ENCODE measurements at places on chromosomes 1 and 21. TPM values are rescaled to one million over a fixed set of nuclear protein-coding genes. Genes with fewer than 3 reads are reported as not detected.

GRCh38 chr1:183388735-183389134 lies 29.4 kb downstream of the NMNAT2 start:
- no peak overlapping the region for H3K27ac ChIP-seq
- H3K27me3 ChIP-seq = no peaks in the 10 kb centered on the region
- no peaks in the 10 kb centered on the region for H3K36me3 ChIP-seq
- no peaks in the 10 kb centered on the region for H3K4me1 ChIP-seq
- no peak for DNase-seq
- H3K4me3 ChIP-seq = no peak overlapping the region

- DNase-seq = no peak
- H3K27ac ChIP-seq = no peak overlapping the region
- peaks cover 13% of the 10 kb centered on the region for H3K4me1 ChIP-seq
Observed at GRCh38 chr1:225772848-225773247, 4.8 kb upstream of the SRP9 start.

DNA sequence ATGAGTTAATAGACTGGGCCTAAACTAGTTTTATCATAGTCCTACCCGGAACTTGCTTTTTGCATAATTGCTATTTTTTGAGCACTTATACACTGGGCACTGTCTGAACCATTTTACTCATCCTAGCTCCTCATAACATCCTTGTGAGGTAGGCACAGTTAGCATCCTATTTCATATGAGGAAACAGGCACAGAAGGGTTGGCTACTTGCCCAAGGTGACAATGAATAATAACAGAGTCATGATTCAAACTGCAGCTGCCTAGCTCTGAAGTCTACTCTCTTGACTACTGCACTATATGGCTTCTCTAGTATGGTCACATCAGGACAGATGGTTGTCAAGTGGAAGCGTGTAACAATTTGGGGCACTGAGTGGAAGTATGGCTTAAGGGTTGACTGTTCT lies 18.2 kb upstream of the RC3H1 start:
- no peak overlapping the region for H3K27ac ChIP-seq
- no peaks in the 10 kb centered on the region for H3K27me3 ChIP-seq
- H3K36me3 ChIP-seq = no peaks in the 10 kb centered on the region
- H3K4me1 ChIP-seq = no peaks in the 10 kb centered on the region
- DNase-seq = no peak

DNA sequence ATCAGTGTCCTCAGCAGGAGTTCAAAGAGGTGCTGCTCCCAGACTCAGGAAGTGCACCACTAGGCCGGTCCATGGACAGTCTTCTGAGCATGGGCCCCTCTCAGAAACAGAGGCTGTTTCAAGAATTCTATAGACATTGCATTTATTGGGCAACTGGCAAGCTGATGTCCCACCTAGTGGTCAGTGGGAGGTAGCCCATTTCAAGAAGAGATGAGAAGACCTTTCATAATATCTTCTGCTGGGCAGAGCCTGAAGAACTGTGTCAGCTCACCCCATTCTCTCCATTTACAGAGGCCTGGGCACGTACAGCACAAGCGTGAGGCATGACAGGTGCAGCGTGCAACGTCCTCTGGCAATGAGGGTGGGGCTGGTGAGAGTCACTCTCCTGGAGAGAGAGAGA lies 216.0 kb downstream of the DYRK1A start:
- no peak overlapping the region for H3K27ac ChIP-seq
- no peaks in the 10 kb centered on the region for H3K36me3 ChIP-seq
- no peaks in the 10 kb centered on the region for H3K4me1 ChIP-seq
- no peaks in the 10 kb centered on the region for H3K27me3 ChIP-seq
- H3K4me3 ChIP-seq = no peak overlapping the region

GRCh38 chr21:22900490-22900889 lies 1902.3 kb downstream of the NCAM2 start:
- H3K27ac ChIP-seq = no peak overlapping the region
- H3K4me3 ChIP-seq = no peak overlapping the region
- H3K4me1 ChIP-seq = no peaks in the 10 kb centered on the region
- H3K27me3 ChIP-seq = no peaks in the 10 kb centered on the region
- no peak for DNase-seq
- H3K36me3 ChIP-seq = no peaks in the 10 kb centered on the region

DNA sequence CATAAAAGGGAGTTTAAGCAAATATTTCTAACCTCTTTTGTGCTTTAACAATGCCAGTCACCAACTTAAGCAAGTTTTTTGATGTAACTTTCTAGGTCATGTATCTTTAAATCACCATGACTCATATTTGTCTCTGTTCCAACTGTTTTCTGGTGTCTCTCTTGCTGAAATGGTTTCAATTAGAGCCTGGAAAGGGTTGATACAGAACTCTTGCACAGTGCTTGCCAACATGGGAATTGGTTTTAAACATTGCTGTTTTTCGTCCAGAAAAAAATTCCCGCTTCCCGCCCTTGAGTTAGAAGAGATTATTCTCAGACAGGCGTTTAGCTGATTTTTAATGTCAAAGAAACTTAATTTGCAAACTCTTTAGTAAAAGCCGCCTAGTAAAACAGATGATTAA lies 46.4 kb upstream of the SLC22A15 start:
- no peaks in the 10 kb centered on the region for H3K36me3 ChIP-seq
- no peaks in the 10 kb centered on the region for H3K4me1 ChIP-seq
- no peaks in the 10 kb centered on the region for H3K27me3 ChIP-seq
- no peak overlapping the region for H3K27ac ChIP-seq

GRCh38 chr1:96569288-96569687 lies 152.3 kb upstream of the PTBP2 start:
- H3K27me3 ChIP-seq = no peaks in the 10 kb centered on the region
- no peak overlapping the region for H3K4me3 ChIP-seq
- H3K36me3 ChIP-seq = no peaks in the 10 kb centered on the region
- no peaks in the 10 kb centered on the region for H3K4me1 ChIP-seq

The PRELP gene
- not detected for polyA plus RNA-seq

GRCh38 chr1:201448990-201449389 lies 20.0 kb downstream of the PHLDA3 start:
- no peaks in the 10 kb centered on the region for H3K27me3 ChIP-seq
- H3K4me3 ChIP-seq = no peak overlapping the region
- no peak overlapping the region for H3K27ac ChIP-seq
- H3K4me1 ChIP-seq = peaks cover 6% of the 10 kb centered on the region
- H3K36me3 ChIP-seq = no peaks in the 10 kb centered on the region

The FCMR gene
- polyA plus RNA-seq = 558 TPM

GRCh38 chr21:33032434-33033047 lies 6.8 kb downstream of the OLIG2 start:
- H3K4me3 ChIP-seq = no peak overlapping the region
- DNase-seq = no peak
- no peak overlapping the region for H3K27ac ChIP-seq
- peaks cover 31% of the 10 kb centered on the region for H3K4me1 ChIP-seq
- no peaks in the 10 kb centered on the region for H3K36me3 ChIP-seq

GRCh38 chr21:44927587-44928461 lies 7.1 kb upstream of the ITGB2 start:
- no peaks in the 10 kb centered on the region for H3K36me3 ChIP-seq
- DNase-seq = peak; percentile 77
- peak overlapping the region; percentile 84 for H3K27ac ChIP-seq
- H3K4me3 ChIP-seq = peak overlapping the region; percentile 88
- no peaks in the 10 kb centered on the region for H3K27me3 ChIP-seq
- peaks cover 86% of the 10 kb centered on the region for H3K4me1 ChIP-seq

The CLDN17 gene
- not detected for polyA plus RNA-seq

DNA sequence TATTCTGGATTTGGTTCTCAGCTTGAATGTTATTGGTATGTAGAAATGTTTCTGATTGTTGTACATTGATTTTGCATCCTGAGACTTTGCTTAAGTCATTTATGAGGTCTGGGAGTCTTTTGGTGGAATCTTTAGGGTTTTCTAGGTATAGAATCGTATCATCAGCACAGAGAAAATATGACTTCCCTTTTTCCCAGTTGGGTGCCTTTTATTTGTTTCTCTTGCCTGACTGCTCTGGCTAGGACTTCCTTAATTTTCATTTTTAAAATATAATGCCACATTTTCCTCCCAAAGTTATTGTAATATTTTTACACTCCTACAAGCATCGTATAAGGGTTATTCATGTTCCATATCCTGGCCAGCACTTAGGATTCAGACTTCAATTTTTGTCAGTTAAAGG lies 111.1 kb downstream of the FNBP1L start:
- H3K4me1 ChIP-seq = peaks cover 9% of the 10 kb centered on the region
- no peaks in the 10 kb centered on the region for H3K36me3 ChIP-seq
- no peak overlapping the region for H3K4me3 ChIP-seq
- H3K27me3 ChIP-seq = no peaks in the 10 kb centered on the region
- no peak overlapping the region for H3K27ac ChIP-seq
- DNase-seq = no peak

The ARHGAP30 gene
- polyA plus RNA-seq = 63.4 TPM

DNA sequence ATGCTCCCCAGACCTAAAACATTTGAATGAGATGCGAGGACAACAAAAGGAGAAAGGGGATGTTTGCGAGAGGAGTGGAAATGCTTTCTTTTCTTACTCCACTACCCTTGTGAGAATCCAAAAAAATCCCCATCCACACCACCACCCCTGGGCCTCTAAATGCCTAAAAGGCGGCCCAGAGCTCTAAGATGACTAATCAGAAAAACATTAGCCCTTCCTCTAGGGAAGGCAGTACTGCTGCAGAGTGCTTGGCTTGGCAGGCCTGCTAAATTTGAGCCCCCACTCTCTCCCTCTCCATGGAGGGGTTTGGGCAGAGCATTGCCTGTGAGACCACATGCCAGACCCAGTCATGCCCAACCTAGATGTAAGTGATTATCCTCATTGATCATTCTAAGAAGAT lies 347.9 kb downstream of the USH2A start:
- no peak overlapping the region for H3K4me3 ChIP-seq
- no peaks in the 10 kb centered on the region for H3K27me3 ChIP-seq
- no peak for DNase-seq
- no peaks in the 10 kb centered on the region for H3K4me1 ChIP-seq

DNA sequence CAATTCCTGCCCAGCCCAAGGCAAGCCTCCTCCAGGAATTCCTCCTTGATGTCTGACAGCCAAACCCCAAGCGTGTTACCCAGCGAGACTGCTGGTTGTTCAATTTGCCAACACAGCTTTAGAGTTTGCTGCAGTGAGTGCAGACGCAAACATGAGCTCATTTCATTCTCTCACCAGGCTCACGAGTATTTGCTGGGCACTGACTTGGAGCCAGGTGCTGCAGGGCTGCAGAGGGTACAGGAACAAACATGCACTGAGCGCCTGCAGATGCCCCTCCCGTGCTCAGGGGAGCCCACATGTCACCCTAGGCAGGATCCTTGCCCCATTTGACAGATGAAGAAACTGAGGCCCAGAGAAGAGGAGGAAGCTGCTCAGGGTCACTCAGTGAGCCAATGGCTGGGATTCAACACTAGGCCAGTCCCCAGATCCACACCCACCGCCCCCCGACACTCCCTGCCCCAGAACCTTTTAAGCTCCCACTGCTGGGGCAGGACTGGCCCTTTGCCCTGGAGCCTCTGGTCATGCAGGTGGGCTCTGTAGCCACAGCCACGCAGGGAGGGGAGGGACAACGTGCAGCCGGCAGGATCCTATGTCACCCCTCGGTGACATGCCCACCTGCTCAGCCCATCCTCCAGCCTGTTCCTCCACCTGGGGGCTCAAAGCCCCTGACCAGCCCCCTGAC lies 363.7 kb downstream of the MATN1 start:
- no peak overlapping the region for H3K4me3 ChIP-seq
- H3K4me1 ChIP-seq = no peaks in the 10 kb centered on the region
- no peaks in the 10 kb centered on the region for H3K36me3 ChIP-seq
- DNase-seq = no peak
- no peaks in the 10 kb centered on the region for H3K27me3 ChIP-seq
- no peak overlapping the region for H3K27ac ChIP-seq

The CHRNB2 gene
- not detected for polyA plus RNA-seq

GRCh38 chr1:94719926-94720793 lies 100.0 kb upstream of the SLC44A3 start:
- H3K4me1 ChIP-seq = no peaks in the 10 kb centered on the region
- H3K4me3 ChIP-seq = no peak overlapping the region
- H3K27me3 ChIP-seq = no peaks in the 10 kb centered on the region
- no peak overlapping the region for H3K27ac ChIP-seq

The EFNA3 gene
- polyA plus RNA-seq = 0.34 TPM

GRCh38 chr1:79161077-79161476 lies 154.5 kb upstream of the ADGRL4 start:
- no peak overlapping the region for H3K4me3 ChIP-seq
- H3K36me3 ChIP-seq = no peaks in the 10 kb centered on the region
- no peak for DNase-seq
- H3K27ac ChIP-seq = no peak overlapping the region
- H3K4me1 ChIP-seq = no peaks in the 10 kb centered on the region
